DMS 273 treated with DMSO at 0.1 percent for 48 hours (cell line): ENCODE measurements at places on chromosomes 3 and 15.

- no peak for DNase-seq
Observed at GRCh38 chr3:59771768-59772181, 722.0 kb upstream of the CFAP20DC start.

GRCh38 chr3:44020143-44020542 is 221.5 kb upstream of the TOPAZ1 start:
- no peak for DNase-seq

DNA sequence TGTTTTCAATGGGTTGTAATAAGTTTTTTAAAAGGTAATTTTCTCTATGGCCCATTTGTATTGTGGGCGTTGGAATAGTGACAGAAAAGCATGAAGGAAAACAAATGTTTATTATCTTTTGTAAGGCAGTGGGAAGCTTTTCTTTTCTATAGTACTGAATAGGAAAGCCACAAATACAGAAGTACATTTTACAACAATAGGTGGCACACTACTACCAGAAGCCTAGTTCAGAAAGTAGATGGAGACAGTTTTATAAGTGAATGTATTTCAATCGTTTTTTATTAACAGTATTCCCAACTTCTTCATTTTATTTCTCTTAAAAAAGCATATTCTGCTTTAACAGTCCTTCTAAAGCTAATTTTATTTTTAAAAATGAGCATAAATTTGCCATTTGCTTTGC is 296.7 kb downstream of the PTPRG start:
- no peak for DNase-seq

DNA sequence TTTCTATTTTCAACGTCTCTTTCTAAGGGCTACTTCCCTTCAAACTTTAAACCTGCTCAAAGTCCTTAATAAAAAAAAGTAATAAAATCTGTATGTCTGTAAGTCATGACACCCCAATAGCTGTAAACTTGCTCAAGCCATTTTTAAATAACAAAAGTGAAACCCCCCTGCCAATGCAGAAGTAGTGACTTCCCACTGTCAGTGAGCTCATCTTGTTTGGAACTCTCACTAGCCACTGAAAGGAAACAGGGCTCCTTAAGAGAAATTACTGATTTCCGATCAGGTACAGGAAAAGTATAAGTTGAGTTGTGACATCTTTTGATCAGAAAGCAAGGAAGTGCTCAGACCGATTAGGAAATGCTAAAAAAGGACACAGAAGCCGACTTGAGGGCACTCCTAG is 27.6 kb upstream of the GPR171 start:
- DNase-seq = no peak
